ENCODE measurements at places on chromosomes 3 and 15.
A peak's percentile ranks its signal among the peaks of the same experiment; 100 is the strongest.

- DNase-seq, result no peak
Observed at GRCh38 chr3:128398586-128398985, 68.1 kb downstream of the DNAJB8 start.

GRCh38 chr3:40899286-40899712 is 300.0 kb upstream of the CTNNB1 start:
- DNase-seq, result peak; percentile 30

GRCh38 chr15:83570756-83571155 is 83.2 kb upstream of the ADAMTSL3 start:
- DNase-seq, result no peak

DNA sequence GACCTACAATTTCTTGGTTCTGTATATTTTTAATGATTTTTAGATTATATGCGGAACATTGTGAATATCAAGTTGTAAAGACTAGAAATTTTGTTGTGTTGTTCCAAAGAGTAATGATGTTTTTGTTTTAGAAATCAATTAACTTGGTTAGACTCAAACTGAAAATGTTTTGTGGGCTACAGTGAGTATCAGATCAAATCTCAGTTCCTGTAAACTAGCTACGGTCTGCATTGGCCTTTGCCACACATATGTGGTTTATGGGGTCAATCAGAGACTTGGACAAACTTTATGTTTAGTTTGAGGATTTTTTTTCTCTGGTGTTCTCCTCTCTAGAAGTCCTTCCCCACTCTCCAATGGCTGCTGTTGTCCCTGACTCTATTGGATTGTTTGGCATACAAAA is 308.0 kb upstream of the THRB start:
- DNase-seq, result no peak

DNA sequence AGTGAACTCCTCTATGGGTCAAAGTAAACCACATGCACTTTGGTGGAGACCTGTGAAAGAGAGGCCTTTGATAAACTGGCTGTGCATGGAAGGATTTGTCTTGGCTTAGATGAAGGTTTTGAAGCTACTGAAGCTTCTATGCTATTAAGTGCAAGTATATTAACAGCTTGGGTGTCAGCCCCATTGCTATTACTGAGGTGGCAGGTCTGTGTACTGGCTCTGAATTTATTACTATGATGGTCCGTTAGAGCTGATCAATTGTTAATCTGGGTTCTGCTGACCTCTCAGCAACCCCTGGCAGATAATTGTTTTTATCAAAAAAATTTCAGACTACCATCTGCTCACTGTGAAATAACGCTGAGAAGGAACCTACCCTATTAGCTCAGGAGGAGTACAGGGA is 268.2 kb downstream of the CACNA2D3 start:
- DNase-seq, result no peak

- no peak for DNase-seq
Observed at GRCh38 chr3:155641956-155642355, 102.9 kb downstream of the PLCH1 start.

DNA sequence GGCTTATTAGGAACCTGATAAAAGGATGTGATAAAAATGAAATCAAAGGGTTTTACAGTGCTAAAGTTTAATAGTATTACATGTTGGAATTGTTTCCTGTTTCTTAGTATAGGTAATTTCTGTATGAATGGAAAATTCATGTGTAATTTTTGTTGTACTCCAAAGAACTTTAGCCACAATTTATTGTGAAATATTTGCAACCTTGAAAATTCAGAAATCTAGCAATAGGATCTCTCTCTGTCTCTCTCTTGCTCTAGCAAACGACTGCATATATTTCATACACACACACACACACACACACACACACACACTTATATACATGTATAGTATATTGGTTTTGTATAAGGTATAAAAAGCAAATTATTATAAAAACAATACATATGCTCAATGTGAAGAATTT is 59.6 kb downstream of the PIAS1 start:
- DNase-seq, result no peak

DNA sequence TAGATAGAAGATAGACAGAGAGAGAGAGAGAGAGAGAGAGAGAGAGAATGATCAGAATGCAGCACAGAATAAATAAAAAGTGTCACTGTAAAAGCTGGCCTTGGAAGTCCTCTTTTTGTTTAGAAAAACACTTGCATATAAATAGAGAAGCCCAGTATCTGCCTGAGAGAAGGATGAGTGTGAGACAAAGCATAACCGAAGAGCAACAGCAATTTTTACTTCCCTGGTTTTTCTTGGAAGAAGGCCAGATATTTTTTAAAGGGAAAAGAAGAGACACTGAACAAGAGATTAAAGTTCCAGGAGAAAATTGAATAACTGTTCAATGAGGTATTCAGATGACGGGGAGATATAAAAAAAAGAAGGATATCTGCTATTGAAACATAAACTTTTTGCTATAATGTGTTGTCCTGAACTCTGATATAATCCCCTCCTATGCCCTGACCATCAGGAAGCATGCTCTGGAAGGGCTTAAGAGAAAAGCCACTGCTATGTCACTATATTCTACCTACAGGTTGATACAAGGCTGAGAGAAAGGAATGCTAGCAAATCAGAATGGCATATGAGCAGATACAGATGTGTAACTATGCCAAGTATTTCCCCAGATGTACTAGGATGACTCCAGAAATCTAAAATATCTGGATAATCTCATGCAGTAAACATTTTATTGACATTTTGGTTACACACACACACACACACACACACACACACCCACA is 358.9 kb downstream of the RBMS3 start:
- no peak for DNase-seq

GRCh38 chr15:62802612-62803011 is 239.9 kb upstream of the TPM1 start:
- no peak for DNase-seq

GRCh38 chr15:74890665-74890960 is 771 bp downstream of the MPI start:
- DNase-seq, result no peak

GRCh38 chr3:107588217-107588616 is 65.5 kb downstream of the BBX start:
- DNase-seq, result no peak

- DNase-seq, result no peak
Observed at GRCh38 chr3:149592758-149593240, 65.0 kb downstream of the WWTR1 start.

DNA sequence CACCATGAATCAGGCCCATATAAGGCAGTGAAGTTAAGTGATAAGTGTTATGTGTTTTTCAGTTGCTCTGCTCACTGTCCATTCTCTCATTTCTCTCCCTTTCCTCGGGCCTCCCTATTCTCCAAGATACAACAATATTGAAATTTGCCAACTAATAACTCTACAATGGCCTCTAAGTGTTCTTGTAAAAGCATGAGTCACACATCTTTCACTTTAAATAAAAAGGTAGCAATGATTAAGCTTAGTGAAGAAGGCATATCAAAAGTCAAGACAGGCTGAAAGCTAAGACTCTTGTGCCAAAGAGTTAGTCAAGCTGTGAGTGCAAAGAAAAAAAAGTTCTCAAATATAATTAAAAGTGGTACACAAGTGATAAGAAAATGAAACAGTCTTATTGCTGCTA is 675.4 kb downstream of the OTOL1 start:
- DNase-seq, result no peak

GRCh38 chr15:74460298-74460697 is 662 bp downstream of the UBL7 start:
- DNase-seq, result no peak

DNA sequence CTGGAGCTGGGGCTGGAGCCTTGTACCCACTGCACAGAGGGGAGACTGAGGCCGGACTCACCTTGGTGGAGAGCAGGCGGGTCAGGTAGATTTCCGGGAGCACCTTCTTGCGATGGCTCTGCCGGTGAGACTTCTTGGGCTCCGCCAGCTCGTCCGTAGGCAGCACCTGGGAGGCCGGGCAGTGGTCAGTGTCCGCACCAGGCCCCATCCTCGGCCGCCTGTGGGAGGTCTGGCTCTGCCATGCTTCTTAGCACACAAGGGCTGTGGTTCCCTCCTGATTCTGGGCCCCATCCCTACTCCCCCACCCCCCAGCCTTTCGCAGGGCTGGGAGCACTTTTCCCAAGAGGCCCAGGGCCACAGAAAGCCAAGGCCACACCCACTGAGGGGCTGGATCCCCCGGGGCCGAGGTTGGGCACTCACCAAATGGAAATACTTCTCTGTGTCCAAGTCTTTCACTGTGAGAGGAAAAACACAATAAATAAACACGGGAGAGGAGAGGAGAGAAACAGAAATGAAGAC is 17.4 kb downstream of the H1-8 start:
- peak; percentile 59 for DNase-seq

- no peak for DNase-seq
Observed at GRCh38 chr15:95603802-95604201, 726.7 kb upstream of the NR2F2 start.

Data from AG20443 (cell line).